ENCODE measurements at places on chromosomes 6 and 20. TPM values are rescaled to one million over a fixed set of nuclear protein-coding genes. Genes with fewer than 3 reads are reported as not detected.

DNA sequence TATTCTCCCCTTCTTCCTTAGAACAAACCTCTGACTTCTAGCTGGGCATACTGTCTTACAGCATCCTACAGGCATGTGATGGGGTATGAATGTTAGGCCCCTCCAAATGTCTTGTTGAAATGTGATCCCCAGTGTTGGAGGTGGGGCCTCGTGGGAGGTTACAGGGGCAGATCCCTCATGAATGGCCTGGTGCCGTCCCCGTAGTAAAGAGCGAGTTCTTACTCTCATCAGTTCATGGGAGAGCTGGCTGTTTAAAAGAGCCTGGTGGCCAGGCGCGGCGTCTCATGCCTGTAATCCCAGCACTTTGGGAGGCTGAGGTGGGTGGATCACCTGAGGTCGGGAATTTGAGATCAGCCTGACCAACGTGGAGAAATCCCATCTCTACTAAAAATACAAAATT lies 15.5 kb downstream of the OVOL2 start:
- H3K36me3 ChIP-seq = no peaks in the 10 kb centered on the region
- DNase-seq = no peak
- no peaks in the 10 kb centered on the region for H3K4me1 ChIP-seq
- H3K27me3 ChIP-seq = no peaks in the 10 kb centered on the region

The LAMA4 gene
- total RNA-seq = 37.2 TPM

The NOL4L gene
- 7.6 TPM for total RNA-seq

The EYA4 gene
- total RNA-seq = 16.2 TPM

DNA sequence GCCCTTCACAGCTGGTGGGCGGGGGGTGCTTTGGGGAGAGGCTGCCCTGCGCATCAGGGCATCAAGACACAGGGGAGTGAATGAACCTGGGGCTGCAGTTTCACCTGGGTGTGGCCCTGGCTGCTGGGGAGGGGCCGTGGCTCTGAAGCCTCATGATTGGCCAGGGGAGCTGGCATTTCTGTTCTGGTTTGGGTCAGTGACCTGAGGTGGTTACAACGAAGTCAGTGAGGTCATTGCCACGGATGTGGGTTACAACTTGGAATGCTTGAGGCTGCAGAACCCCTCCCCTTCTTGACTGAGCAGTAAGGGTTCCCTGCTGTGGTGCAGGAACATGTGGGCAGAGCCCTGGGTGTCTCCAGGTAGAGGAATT lies 3.0 kb downstream of the TCEA2 start:
- no peaks in the 10 kb centered on the region for H3K36me3 ChIP-seq
- H3K4me3 ChIP-seq = no peak overlapping the region

The TOX2 gene
- total RNA-seq = 0.30 TPM

GRCh38 chr6:37077191-37077904 lies 71.9 kb downstream of the FGD2 start:
- peaks cover 18% of the 10 kb centered on the region for H3K4me1 ChIP-seq
- no peak overlapping the region for H3K4me3 ChIP-seq

DNA sequence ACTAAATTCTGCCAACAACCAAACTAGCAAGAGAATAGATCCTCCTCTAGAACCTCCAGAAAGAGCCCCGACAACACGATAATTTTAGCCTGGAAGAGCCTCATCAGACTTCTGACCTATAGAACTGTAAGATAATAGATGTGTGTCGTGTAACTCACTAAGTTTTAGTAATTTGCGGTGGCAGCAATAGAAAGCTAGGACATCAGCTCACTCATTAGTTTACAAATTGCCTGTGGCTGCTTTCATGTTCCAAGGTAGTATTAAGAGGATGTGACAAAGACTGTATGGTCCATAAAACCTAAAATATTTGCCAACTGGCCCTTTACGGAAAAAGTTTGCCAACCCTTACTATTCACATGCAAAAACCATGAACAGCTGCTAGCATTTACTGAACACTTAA lies 17.3 kb downstream of the CYP24A1 start:
- H3K27me3 ChIP-seq = no peaks in the 10 kb centered on the region
- no peak overlapping the region for H3K27ac ChIP-seq
- no peak for DNase-seq

DNA sequence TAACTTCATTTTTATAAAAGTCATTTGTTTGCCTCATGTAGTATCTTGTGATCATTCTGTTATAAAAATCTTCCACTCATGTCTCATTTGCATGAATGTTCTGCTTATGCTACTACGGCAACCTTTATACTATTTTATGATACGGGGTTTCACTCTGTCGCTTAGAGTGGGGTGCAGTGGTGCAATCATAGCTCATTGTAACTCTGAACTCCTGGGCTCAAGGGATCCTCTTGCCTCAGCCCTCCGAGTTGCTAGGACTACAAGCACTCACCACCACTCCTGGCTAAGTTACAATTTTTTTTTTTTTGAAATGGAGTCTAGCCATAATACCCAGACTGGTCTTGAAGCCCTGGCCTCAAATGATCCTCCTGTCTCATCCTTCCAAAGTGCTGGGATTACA lies 154.4 kb upstream of the PREP start:
- H3K4me3 ChIP-seq = no peak overlapping the region
- DNase-seq = no peak
- H3K27ac ChIP-seq = no peak overlapping the region
- H3K4me1 ChIP-seq = no peaks in the 10 kb centered on the region
- H3K27me3 ChIP-seq = no peaks in the 10 kb centered on the region

The SERAC1 gene
- 5.0 TPM for total RNA-seq

DNA sequence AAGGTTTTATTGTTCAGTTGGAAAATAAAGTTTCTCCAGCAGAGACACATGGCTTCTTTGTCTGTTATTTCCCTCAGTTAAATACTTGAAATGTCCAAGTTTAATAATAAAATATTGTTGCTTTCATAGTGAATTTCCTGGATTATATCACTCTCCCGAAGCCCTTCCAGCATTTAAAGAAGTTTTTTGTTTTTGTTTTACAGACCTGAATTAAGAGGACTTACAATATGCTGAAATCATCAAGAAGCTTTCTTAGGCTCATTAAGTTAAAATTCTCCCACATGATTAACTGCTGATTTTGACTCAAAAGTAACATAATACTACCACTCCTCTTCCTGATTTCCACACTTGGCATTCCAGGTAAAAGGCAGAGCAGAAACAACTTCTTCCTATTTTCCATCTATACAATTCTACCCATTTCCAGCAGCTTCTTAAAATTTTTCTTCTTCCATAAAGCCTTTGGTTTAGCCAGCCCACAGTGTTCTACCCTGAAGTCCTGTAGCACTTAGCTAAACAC lies 35.8 kb downstream of the PDSS2 start:
- no peaks in the 10 kb centered on the region for H3K4me1 ChIP-seq
- H3K27ac ChIP-seq = no peak overlapping the region
- no peaks in the 10 kb centered on the region for H3K27me3 ChIP-seq
- no peaks in the 10 kb centered on the region for H3K36me3 ChIP-seq
- no peak for DNase-seq
- no peak overlapping the region for H3K4me3 ChIP-seq

GRCh38 chr20:59231124-59231804 lies 67.6 kb downstream of the ZNF831 start:
- DNase-seq = no peak
- H3K4me3 ChIP-seq = no peak overlapping the region
- no peaks in the 10 kb centered on the region for H3K36me3 ChIP-seq
- H3K27ac ChIP-seq = no peak overlapping the region
- H3K27me3 ChIP-seq = no peaks in the 10 kb centered on the region

DNA sequence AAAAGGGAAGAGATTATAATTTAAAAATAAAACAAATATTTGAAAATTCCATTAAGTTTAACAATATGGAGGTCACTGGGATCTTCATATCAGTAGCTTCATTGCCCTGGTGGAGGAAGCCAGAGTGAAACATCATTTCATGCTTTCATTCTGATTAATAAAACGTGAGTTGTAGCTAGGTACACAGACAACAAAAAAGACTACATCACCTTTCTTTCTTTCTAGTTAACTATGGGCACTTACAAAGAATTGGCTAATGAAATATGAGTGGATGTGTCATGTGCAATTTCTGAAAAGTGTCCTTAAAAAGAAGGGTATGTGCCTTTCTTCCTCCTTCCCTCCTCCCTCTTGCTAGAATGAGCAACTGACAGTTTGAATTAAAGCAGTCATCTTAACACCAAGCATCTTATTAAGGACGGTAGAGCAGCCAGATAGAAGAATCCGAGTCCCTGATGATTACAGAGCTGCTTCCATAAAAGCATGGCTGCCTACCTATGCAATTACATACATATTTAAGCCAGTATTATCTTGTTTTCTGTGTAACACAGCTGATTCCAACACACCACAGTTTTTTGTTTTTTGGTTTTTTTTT lies 3.4 kb downstream of the SERAC1 start:
- H3K27me3 ChIP-seq = no peaks in the 10 kb centered on the region
- no peak for DNase-seq
- no peak overlapping the region for H3K27ac ChIP-seq
- no peak overlapping the region for H3K4me3 ChIP-seq

- no peaks in the 10 kb centered on the region for H3K27me3 ChIP-seq
- no peak overlapping the region for H3K4me3 ChIP-seq
- DNase-seq = no peak
- H3K27ac ChIP-seq = no peak overlapping the region
These were observed 185.5 kb upstream of the NRSN1 start for GRCh38 chr6:23940466-23940865.

The HLA-DMB gene
- 12.9 TPM for total RNA-seq

- no peaks in the 10 kb centered on the region for H3K36me3 ChIP-seq
- no peak overlapping the region for H3K27ac ChIP-seq
- no peaks in the 10 kb centered on the region for H3K27me3 ChIP-seq
- DNase-seq = no peak
- H3K4me3 ChIP-seq = no peak overlapping the region
These were observed 467.3 kb downstream of the PREX1 start for GRCh38 chr20:48360342-48360975.

GRCh38 chr6:163721922-163722692 lies 307.6 kb downstream of the QKI start:
- no peak overlapping the region for H3K4me3 ChIP-seq
- H3K27ac ChIP-seq = no peak overlapping the region
- DNase-seq = no peak
- H3K36me3 ChIP-seq = no peaks in the 10 kb centered on the region
- no peaks in the 10 kb centered on the region for H3K27me3 ChIP-seq
- no peaks in the 10 kb centered on the region for H3K4me1 ChIP-seq

DNA sequence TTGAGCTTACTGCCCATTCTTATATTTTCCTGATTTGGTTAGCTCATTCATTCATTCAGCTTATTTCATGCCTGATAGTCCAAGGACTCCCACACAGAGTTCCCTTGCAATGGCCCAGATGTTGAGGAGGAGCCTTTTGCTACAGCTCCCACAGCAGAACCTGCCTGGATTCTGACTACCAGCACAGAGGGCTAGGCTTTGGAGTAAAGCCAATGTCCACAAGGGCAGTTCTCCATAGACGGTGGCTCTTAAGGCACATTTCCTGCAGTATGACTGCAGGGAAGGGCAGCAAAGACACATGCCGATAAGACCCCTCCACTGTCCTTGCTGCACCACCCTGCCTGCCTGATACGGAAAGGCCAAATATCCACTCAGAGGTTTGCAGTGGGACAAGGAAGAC lies 112.3 kb upstream of the SYNDIG1 start:
- no peak for DNase-seq
- H3K27ac ChIP-seq = no peak overlapping the region
- H3K4me1 ChIP-seq = no peaks in the 10 kb centered on the region
- H3K4me3 ChIP-seq = no peak overlapping the region

GRCh38 chr6:4030669-4031068 lies 48.3 kb downstream of the FAM217A start:
- no peak for DNase-seq
- peaks cover 25% of the 10 kb centered on the region for H3K4me1 ChIP-seq
- no peaks in the 10 kb centered on the region for H3K27me3 ChIP-seq
- peaks cover 16% of the 10 kb centered on the region for H3K36me3 ChIP-seq
- H3K4me3 ChIP-seq = no peak overlapping the region
- H3K27ac ChIP-seq = no peak overlapping the region

The SULF2 gene
- 33.7 TPM for total RNA-seq

DNA sequence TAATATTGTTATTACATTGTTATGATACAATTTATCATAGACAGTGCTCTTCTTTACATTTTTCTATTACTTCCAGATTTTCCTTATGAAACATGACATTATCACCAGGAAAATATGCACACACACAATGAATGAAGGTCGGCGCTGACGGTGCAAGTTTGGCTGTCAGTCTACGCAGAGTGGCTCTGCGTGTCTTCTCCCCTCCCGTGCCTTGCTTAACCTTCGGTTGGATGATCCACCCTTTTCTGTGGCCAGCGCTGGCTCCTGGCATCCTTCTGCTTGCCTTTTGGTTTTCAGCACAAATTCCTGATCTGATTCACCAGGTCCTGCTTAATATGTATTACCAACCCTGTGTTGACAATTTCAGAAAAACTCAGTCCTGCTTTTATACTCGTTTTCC lies 157.4 kb downstream of the TSHZ2 start:
- H3K27me3 ChIP-seq = no peaks in the 10 kb centered on the region
- DNase-seq = no peak
- H3K36me3 ChIP-seq = no peaks in the 10 kb centered on the region
- no peaks in the 10 kb centered on the region for H3K4me1 ChIP-seq
- H3K4me3 ChIP-seq = no peak overlapping the region

GRCh38 chr6:3861424-3861823 lies 12.3 kb downstream of the FAM50B start:
- H3K27me3 ChIP-seq = no peaks in the 10 kb centered on the region
- no peaks in the 10 kb centered on the region for H3K36me3 ChIP-seq
- H3K4me3 ChIP-seq = no peak overlapping the region
- H3K27ac ChIP-seq = no peak overlapping the region
- no peak for DNase-seq

The TCP11 gene
- not detected for total RNA-seq

GRCh38 chr6:150719831-150720230 lies 120.1 kb downstream of the PLEKHG1 start:
- H3K27ac ChIP-seq = no peak overlapping the region
- H3K4me3 ChIP-seq = no peak overlapping the region
- H3K27me3 ChIP-seq = no peaks in the 10 kb centered on the region
- H3K4me1 ChIP-seq = peaks cover 6% of the 10 kb centered on the region
- H3K36me3 ChIP-seq = no peaks in the 10 kb centered on the region

- no peaks in the 10 kb centered on the region for H3K4me1 ChIP-seq
- no peaks in the 10 kb centered on the region for H3K27me3 ChIP-seq
- DNase-seq = no peak
- H3K27ac ChIP-seq = no peak overlapping the region
These were observed 3.1 kb downstream of the SHPRH start for GRCh38 chr6:145960918-145961589.
